ENCODE measurements at places on chromosomes 2 and 18.

DNA sequence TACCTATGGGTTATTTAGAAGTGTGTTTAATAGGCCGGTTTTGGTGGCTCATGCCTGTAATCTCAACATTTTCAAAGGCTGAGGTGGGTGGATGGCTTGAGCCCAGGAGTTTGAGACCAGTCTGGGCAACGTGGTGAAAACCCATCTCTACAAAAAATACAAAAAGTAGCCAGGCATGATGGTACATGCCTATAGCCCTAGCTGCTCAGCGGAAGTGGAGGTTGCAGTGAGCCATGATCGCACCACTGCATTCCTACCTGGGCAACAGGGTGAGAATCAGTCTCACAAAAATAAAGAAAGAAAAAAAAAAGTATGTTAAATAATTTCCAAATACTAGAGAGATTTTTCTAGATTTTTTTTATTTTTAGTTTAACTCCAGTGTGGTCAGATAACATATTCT is 316.0 kb downstream of the KIAA1328 start:
- DNase-seq = no peak

GRCh38 chr18:57771193-57771592 is 31.9 kb downstream of the ATP8B1 start:
- peak; percentile 68 for DNase-seq

DNA sequence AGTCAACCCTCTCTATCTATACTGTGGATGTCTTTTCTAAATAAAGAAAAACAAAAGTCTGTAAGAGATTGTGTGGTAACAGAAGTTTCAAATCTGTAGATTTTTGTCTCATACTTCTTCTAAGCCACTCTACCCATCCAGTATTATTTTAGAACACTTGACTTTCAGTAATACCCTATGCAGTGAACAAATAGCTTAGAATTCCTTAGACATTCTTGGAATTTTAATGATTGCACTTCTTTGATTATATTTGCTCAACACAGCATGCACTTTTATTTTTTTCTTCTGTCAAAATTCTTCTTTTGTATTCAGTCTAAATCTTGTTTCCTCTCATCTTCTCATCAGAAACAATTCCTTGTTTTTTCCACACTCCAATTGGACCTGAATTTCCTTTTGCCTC is 1080.2 kb downstream of the SUCLG1 start:
- no peak for DNase-seq

- no peak for DNase-seq
Observed at GRCh38 chr2:62785216-62785615, 79.7 kb downstream of the EHBP1 start.
